Lung (tissue), 17 donors: ENCODE measurements at places on chromosomes 5 and 9. TPM values are rescaled to one million over a fixed set of nuclear protein-coding genes. Genes with fewer than 3 reads are reported as not detected.

DIPK1B gene
- 12.5 TPM for polyA plus RNA-seq

DOCK8 gene
- polyA plus RNA-seq = 9.6 TPM

LYRM7 gene
- 3.1 TPM for polyA plus RNA-seq

NOXA1 gene
- 11.7 TPM for polyA plus RNA-seq

SLCO4C1 gene
- 3.8 TPM for polyA plus RNA-seq

YIPF5 gene
- polyA plus RNA-seq = 10.6 TPM

WHRN gene
- polyA plus RNA-seq = 3.1 TPM

ENTREP1 gene
- 3.7 TPM for polyA plus RNA-seq

PLAC8L1 gene
- polyA plus RNA-seq = not detected

IL31RA gene
- 0.04 TPM for polyA plus RNA-seq

C9orf153 gene
- 0.02 TPM for polyA plus RNA-seq

DNA sequence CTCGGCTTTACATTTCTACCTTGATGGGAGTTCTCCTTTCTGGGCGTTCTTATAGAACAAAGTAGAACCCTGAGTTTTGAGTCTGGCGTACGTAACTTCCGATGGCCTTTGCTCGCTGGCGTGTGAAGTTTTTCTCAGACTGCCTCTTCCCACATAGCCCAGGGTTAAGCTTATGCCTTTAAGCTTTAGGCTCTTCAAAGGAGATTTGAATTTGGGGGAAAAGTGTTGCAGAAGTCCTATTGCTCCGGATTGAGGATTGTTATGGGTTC lies 13.7 kb upstream of the FBP2 start:
- no peak for DNase-seq

GRCh38 chr5:8944005-8944404 lies 601.9 kb downstream of the SEMA5A start:
- no peak for DNase-seq

DNA sequence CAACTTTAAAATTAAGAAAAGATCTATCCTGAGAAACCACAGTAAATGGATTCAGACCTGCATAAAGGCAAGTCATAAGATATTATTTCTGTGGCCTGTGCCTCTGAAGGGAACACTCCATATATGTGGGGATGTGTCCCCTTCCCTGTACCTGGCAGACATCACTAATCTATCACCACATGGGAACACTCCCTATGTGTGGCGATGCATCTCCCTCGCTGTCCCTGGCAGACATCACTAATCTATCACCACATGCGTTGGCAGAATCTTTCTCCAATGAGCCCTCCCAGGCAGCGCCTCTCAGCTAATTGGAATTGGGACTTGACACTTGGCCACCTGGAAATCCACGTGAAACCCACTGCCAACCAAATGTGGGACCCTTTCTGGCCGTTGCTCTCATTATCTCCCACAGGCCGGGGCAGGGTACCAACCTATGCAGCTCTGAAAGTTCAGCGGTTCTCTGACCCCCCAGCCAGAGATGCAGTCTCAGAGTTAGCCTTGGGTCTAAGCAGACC lies 25.2 kb upstream of the ASS1 start:
- no peak for DNase-seq

- DNase-seq = peak; percentile 30
Observed at GRCh38 chr9:107389617-107390071, 99.9 kb downstream of the KLF4 start.

DNA sequence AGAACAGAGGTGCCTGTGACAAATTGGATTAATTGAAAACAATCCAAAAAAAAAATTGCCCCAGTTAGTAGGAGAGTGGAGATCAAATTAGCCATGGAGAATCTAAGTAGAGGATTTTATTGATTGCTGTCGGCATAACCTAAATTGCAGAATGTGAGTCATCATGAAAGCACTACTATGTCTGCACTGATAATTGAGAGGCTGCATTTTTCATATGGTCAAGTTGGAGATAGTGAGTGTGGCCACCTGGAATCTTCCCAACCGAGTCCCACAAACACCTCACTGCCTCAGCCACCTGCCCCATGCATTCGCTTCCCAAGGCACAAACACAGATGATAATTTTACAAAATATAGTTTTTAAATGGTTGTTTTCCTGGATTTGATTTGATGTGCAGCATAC lies 123.7 kb downstream of the NTRK2 start:
- DNase-seq = no peak

- DNase-seq = peak; percentile 34
Observed at GRCh38 chr5:75465480-75465879, 45.9 kb downstream of the CERT1 start.

GRCh38 chr9:69260161-69260560 lies 64.9 kb upstream of the ENTREP1 start:
- no peak for DNase-seq

DNA sequence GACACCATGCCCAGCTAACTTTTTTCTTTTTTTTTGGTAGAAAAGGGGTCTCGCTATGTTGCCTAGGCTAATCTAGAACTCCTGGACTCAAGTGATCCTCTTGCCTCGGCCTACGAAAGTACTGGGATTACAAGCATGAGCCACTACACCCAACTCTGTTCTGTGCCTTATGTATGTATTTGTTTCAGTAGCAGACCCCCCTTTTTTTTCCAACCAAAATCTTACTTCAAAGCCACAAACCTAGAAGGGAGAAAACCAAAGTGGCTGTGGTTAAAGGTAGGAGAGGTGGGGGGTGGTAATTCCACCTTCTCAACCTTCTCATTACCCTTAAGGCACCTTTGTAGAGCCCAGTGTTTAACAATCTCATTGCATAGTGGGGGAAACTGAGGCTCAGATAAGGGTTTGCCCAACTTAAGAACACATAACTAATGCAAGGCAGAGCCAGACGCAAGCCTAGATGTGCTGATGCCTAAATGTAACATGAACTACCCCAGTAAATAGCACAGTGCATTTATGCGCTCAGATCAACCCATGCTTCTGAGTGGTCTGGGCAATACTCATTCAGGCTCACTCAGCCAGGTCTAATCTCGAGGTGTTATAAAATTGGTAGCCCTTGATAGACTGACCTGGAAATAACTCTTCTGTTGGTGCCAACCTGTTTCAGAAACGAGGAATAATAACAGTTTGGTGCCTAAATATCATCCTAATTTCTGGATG lies 33.0 kb downstream of the ITK start:
- no peak for DNase-seq

GRCh38 chr5:133734916-133735315 lies 122.6 kb upstream of the FSTL4 start:
- DNase-seq = no peak

- DNase-seq = no peak
Observed at GRCh38 chr5:33691856-33692255, 199.9 kb downstream of the ADAMTS12 start.

DNA sequence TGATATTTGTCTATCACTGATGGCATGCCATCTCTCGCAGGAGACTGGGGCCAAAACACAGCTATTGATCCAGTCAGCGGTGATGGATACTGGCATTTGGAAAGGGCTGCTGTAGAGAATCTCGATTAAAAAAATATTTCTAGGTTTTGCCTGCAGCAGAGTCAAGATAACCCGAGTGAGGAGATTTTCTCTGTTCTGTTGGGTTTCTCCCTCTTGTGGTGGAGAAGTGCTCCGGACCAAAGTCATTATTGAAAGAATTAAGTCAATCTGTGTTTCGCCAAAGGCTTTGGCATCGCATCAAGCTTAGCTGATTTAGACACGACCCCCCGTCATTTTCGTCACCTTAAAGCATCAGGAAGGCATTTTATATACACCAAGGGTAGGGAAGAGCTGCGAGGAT lies 97.1 kb upstream of the IRX2 start:
- no peak for DNase-seq

- no peak for DNase-seq
Observed at GRCh38 chr5:124701873-124702425, 44.5 kb downstream of the ZNF608 start.

GRCh38 chr5:114782869-114783268 lies 386.8 kb downstream of the TRIM36 start:
- DNase-seq = peak; percentile 6

GRCh38 chr5:141560151-141560550 lies 58.6 kb downstream of the DIAPH1 start:
- DNase-seq = peak; percentile 69

- no peak for DNase-seq
Observed at GRCh38 chr5:56095579-56096102, 100.9 kb upstream of the IL6ST start.

DNA sequence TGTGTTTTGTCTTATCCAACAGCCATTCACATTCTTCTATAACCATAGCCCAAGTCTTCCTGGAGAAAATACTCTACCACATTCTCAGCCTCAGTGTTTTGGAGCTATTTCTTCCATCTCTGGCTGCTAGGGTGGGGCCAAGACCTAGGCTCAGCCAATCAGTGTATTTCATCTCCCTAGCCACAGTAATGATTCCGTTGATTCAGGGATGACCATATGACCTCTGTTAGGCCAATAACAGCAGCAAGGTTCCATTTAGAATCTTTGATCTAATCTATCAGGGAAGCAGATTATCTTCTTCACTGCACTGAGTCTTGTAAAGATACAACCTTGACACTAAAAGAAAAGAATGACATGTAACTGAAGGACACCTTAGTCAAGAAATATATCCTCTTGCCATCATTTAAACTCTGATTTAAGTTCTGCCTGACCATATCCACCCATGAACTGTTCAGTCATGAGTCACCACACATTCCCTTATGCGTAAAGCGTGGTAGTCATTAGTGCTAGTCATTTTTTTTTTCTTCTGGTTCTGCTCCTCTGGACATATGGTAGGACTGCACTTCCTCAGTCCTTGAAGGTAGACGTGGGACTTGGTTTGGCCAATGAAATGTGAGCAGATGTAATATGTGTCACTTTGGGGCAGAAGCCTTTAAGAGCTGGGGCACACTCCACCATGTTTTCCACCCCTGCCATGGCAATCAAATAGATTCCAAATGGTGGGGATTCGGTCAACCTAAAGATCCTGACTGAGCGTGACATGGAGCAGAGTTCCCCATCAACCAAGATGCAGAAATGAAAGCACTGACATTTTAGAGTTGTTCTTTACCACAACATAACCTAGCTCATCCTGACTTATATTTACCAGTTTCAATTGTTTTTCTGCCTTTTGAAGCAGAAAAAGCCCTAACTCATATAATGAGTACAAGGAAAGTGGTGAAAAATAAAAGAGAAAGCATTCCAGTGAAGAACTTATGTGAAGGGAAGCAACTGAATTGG lies 12.7 kb upstream of the PRELID2 start:
- DNase-seq = no peak

GRCh38 chr5:101966476-101966875 lies 329.6 kb downstream of the SLCO4C1 start:
- DNase-seq = no peak

DNA sequence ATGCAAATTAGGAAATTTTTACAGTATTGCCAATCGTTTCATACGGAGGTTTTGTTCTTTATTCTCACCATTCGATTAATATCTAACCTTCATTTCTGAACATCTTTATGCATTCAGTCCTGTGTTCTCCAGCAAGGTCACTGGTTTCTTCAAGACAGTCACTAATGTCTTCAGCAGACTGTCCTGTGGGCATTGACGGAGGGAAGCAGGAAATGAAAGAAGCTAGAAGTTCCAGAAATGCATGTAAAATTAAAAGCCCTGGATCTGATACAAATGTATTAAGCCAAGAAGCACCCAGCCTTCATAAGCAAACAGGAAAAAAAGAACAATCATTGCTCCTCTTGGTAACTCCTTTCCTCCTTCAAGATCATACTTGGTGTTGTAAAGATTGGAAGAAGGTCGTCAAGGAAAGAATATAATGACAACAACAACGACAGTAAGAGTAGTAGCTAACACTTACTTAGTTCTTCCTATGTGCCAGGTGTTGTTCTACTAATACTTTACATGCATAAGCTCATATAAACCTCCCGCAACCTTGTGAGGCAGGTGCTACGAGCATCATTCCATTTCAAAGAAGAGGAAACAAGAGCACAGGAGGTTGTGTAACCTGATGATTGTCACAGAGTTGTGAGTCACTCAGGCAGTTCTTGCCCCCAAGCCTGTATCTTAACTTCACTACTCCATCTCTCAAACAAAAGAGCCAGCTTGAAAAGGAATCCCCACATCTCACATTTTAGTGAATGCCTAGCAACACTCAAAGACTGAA lies 59.9 kb upstream of the CER1 start:
- DNase-seq = no peak

DNA sequence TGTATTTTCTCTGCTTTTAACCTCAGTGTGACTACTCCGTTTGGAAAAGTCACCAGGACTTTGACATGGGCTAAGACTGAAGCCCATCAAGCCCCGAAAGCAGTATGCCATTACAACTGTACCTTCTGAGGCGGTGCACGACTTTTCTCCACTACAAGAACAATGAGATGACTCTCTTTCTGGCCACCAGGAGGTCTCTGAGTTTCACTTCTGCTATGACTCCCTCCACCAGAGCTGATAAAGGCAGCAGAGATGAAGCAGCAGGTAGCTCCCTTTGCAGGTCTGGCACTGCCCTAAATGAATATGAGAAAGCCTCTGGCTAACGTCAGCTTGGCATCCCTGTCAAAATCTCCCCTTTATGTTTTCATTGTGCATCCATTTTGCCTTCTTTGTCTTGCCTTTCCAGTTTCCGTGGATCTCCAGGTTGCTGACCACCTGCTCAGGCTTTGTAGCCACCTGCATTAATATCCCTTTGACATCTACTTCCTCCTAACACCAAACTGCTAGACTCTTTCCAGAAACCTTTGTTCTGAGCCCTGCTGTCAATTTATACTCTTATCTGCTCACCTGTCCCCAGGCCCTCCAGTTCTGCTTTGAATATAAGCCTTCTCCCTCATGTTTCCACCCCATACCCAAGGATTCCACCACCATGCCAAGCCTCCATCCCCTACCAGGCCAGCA lies 221.7 kb downstream of the ZNF608 start:
- no peak for DNase-seq

- DNase-seq = no peak
Observed at GRCh38 chr5:16108418-16108817, 71.2 kb downstream of the MARCHF11 start.

DNA sequence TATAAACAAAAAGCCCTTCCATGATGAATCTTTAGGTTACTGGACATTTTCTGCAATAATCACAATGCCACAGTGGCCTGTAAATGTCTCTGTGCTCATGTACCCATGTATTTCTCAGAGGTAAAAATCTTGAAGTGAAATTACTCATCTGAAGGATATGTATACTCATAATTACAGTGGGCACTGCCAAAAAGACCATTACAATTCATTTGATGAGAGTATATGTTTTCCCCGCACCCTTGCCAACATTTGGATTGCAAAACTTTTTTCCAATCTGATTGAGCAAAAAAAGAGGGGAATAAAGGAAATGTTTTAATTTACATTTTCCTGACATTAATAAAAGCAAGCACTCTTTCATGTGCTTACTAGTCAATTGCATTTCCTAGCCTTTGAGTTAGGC lies 110.5 kb downstream of the EPB41L4A start:
- no peak for DNase-seq
